ENCODE measurements at places on chromosomes 5 and 9.

DNA sequence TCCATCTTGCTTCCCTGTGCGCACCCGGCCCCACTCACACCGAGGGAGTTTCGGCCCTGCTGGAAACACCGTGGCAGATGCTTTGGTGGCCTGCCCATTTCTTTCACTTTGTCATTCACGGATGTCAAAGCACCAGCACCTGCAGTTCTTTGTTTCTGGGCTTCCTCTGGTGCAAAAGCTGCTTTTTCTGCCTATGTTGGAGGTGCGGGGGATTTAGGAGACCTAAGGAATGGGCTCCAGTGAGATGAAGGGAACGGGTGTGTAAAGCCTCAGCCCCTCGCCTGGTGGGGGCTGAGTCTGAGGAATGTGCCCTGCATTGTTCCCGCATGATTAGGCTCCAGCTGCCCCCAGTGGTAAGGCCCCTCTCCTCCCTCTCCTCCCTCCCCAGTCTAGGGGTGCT, 62.3 kb downstream of the THBS4 start:
- no peak for DNase-seq

DNA sequence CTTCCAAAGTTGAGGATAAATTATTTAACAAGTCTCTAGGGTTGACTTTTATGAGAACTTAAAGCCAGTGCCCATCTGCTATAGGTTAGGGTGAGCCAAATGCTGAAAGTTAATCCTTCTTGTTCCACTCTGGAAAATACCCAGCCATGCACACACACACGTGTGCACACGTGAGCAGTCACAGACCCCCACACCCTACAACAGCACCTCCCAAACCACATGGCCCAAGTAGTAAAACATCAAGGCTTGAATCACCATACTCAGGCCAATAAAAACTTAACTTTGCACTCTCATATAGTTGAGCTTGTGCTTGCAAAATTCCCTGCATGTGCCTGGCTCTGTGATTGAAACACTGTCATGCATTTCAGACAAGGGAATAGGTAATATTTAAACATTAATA, 467.6 kb downstream of the ARHGEF28 start:
- no peak for DNase-seq

DNA sequence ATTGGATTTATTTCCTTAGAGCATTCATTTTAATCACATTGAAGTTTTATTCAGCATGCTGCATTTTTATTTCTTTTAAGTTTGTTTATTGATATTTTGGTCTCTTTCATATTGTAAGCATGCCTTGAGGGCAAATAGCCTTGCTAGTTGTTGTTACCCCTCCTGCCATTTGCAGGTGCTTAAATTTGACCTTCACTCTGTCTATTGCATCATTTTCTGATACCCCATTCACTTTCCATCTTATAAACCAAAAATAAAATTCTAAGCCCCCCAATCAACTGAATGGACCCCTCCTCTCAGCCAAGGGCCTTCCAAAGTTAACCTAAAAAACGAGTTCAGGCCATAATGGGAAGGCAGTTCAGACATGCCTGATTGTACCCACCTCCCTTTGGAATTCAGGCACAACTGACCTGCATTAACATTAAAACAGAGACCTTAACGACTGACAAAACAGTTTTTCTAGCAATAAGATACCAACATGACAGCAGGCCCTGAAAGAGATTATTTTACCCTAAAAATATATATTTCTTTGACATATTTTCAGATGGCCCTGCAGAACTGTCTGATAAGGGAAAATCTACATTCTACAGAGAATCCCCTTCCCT, 32.1 kb downstream of the TARS1 start:
- DNase-seq = no peak

GRCh38 chr9:131617611-131618010, 72.3 kb downstream of the PRRT1B start:
- DNase-seq = no peak

- DNase-seq = no peak
Measured at GRCh38 chr9:127347831-127348776, 48.9 kb upstream of the SLC2A8 start.

GRCh38 chr5:140310434-140310833, 7.5 kb upstream of the PFDN1 start:
- DNase-seq = no peak

DNA sequence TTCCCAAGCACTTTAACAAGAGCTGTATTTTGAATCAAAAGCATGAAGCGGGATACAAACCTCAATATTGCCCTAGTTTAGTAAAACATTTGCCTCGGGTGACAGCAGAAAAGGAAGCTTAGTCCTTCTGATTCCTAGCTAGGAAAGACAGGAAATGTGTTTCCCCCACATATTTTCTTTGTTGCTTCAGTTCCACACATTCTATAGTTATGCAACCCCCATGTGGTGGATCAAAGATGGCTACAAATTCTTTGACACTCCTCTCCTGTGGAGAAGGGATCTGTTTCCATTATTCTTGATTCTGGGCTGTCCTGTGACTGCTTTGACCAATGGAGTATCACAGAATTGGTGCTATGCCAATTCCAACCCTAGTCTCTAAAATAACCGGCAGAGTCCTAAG, 89.1 kb upstream of the SLC30A5 start:
- peak; percentile 89 for DNase-seq

GRCh38 chr5:177113566-177114424, 19.8 kb upstream of the NSD1 start:
- DNase-seq = peak; percentile 26

Measured in SK-N-MC (cell line).